ENCODE measurements at places on chromosomes 1 and 21.
A peak's percentile ranks its signal among the peaks of the same experiment; 100 is the strongest.

DNA sequence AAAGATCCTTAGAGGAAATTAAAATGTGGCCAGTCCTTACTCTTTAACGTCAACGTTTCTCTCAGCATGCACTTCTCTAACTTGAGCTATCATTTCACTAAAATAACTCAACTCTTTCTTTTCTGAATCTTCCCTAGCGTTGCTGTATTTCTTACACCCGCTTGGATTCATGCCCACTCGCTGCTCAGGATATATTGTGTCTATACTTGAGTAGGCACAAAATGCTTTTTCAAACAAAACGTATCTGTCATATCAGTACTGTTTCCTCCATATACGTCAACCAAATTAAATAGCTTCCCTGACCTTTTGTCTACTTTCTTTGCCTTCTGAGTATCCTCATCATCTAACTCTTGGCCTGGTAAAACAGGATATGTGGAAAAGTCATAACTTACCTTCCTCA is 549.7 kb downstream of the SMYD3 start:
- no peak for DNase-seq

DNA sequence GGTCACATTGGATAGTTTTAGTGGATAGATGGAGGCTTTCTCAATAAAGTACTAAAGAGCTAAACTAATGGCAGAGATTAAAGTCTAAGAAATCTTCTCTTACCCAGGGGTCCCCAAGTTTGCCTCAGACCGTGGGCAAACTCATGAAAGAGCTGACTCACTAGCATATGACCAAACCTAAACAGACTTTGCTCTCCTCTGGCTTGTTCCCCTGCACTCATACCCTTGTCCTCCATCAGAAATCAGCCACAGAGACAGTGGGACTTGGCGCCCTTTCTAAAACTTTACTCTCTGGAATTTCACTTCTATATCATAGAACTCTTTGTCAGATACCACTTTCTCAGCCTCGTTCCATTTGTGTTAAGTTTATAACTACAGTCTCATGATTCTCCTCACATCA is 17.0 kb upstream of the HSD3B2 start:
- DNase-seq = no peak

GRCh38 chr1:18198260-18198659 is 90.7 kb downstream of the IGSF21 start:
- no peak for DNase-seq

DNA sequence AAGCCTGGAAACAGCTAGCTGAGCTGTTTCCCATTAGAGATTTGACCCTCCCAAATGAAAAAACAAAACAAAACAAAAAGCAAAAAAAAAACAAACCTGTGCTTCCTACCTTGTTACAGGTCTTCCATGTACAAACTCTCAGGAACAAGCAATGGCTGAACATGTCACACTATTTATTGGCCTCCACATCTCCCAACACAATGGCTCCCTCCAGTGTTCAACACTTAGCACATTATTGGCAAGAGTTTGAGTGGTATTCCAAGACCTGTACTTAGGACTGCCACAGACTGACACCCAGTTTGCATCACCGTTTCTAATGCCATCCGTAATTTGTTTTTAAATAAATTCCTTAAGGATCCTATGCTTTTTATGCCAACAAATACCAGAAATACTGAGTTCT is 195.0 kb upstream of the OLFM3 start:
- no peak for DNase-seq

DNA sequence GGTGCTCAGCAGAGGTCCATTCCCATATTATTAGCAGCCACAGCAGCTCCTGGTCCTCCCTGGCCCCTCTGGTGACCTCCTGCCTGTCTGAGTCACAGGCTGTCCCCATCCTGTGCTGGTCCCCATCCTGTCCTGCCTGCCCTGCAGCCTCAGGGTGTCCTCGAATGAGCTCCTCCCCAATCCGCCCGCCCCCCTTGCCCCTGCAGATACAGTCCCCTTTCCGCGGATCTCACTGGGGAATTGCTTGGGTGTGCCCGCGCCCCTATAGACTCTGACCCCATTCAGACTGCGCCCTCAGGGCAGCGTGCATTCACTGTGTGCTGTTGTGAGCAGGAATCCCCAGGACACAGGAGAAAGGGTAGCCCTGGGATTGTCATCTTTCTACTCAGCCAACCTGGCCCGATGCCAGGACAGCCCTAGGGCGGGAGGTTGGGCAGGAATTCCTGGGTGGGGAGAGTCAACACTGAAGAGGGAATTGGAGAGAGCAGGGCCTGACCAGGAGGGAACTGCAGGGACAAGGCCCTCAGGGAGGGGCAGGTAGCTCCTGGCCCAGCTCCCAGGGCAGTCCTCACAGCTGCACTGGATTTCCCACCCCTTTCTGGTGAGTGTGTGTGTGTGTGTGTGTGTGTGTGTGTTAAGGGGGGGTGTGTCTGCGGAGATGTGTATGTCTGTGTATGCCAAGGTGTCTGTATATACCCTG is 1.1 kb upstream of the GUCA2A start:
- DNase-seq = no peak

DNA sequence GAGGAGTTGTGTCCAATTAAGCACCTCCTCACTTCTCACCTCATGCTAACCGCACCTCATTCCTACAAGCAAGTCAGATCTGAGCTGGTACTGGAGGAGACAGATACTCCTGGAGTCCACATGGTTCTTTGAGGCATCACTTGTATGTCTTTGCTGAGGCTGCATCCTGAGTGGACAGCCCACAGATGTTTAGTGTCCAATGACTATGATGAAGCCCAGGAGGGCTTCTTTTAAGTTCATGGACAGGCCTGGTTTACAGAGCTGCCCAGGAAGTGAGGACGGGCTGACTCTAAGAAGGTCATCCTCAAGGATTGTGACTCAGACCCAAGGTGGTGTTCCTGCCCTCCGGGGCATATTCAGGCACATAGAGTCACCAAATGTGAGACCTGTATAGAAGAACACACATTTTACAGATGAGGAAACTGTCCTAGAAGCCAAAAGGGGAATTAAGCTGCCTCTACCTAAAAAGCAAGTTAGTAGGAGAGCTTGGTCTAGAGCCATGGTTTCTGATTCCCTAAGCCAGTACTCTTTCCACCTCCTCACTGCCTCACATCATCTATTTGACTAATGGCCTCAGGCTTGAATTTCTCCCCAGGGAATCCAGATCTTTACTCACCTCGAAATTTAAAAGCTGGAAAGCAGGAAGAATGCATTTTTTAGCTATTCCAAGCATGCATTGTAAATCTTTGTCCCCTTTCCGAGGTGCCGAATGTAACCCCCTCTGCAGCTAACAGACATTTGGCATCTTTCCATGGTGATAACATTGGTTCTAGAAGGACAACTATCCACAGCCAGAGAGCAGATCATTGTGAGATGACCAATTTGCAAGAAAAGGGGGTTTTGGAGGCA is 228.1 kb downstream of the OMA1 start:
- no peak for DNase-seq

DNA sequence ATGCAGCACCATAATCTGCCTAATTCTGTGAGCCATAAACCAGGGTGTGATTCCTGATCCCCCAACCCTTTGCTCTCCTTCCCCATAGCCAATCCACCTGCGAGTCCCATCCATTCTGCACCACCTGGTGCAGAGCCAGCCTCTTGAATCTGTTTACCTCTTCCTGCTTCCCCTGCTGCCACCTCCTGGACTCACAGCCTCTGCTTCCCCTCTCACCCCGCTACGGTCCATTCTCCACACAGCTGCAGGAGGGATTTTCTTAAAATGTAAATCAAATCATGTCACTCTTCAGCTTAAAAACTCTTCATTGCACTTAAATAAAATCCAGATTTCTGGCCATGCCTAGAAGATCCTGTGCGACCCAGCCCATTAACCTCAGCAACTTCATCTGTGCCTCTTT is 186.7 kb downstream of the FOXD2 start:
- peak; percentile 28 for DNase-seq

DNA sequence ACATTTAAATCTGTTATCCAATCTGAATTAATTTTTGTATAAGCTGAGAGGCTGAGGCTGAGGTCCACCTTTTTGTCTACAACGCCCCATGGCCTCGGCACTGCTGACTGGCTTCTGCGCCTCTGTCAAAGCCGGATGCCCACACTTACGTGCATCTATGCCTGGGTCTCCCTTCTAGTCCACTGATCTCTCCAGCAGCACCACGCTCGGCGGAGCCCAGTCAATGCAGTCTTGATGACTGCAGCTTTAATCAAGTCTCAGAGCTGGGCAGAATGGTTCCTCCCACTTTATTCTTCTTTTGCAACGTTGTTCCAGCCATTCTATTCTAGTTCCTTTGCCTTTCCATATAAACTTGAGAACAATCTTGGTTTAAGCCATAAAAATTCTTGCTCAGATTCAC is 9.4 kb downstream of the PRDM15 start:
- no peak for DNase-seq

GRCh38 chr1:157000686-157001085 is 44.9 kb downstream of the ARHGEF11 start:
- no peak for DNase-seq

GRCh38 chr1:162074276-162075005 is 5.0 kb downstream of the NOS1AP start:
- no peak for DNase-seq

DNA sequence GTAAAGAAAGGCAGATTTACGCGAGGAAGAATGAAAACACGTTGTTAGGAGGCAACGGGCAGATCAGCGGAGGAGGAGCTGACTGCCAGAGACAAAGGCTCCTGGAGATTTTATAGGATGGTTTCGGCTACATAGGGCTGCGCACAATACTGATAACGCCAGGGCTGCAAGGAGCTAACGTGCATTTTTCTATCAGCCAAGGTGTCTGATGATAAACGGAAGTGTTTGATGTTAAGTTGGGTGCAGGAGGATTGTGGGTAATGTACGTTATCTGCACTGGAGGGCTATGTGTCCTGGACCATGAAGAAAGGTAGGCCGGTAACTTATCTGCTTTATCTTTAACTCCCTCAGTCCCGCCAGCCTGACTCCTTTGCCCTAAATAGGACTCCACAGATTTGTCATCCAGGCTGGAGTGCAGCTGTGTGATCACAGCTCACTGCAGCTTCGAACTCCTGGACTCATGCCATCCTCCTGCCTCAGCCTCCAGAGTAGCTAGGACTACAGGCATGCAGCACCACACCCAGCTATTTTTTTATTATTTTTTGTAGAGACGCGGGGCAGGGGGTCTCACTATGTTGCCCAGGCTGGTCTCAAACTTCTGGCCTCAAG is 29.6 kb downstream of the SETD4 start:
- no peak for DNase-seq
